Activated CD4-positive, CD25-positive, alpha-beta regulatory T cell treated with anti-CD3 and anti-CD28 coated beads, Interleukin-2, amount 50 U/mL, for 72 hours (primary cell): ENCODE measurements at places on chromosomes 2 and 18.

DNA sequence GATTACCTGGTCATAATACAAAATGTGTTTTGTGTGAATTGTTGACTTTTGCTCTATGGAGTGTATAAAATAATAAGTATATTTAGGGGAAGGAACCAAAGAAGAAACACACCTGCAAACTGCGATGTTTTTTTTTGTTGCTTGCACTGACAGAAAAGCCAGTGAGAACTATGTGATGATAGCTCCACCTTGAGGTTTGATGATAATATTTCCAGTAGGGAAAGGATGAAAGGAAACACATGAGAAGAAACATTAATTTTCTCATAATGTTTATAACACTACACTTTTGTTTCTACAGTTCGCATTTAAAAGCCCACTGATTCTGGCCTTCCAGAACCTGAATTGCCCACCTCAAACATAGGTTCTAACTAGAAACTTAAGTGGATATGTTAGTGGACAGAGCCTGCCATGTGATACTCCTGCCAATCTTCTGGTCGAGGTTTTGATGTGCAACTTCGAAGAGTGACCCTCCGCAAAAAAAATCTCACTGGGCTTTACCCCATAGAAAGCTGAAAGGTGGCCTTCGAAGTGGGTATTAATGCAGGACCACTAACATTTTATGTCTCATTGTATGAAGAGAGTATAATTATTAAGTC is 476.4 kb upstream of the SPHKAP start:
- DNase-seq: no peak

- DNase-seq: no peak
Measured at GRCh38 chr18:64405161-64405560, 256.3 kb upstream of the LINC00305 start.

DNA sequence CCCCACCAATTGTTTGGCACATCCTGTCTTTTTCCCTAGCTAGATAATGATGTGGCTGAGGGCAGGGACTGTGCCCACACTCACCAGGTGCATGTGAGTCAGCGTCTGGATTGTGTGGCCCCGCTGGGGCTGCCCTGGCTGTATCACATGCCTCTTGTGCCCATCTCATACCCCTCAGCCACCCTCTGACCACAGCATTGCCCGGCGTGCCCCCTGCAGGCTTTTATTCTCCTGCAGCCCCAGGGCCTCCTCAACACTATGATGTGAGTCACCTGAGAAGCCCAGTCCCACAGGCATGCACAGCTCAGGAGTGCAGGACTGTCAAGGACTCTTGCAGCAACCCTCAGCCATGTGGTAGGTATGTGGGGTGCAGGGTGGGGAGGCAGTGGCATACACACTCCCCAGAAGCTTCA is 14.8 kb upstream of the STEAP3 start:
- no peak for DNase-seq

DNA sequence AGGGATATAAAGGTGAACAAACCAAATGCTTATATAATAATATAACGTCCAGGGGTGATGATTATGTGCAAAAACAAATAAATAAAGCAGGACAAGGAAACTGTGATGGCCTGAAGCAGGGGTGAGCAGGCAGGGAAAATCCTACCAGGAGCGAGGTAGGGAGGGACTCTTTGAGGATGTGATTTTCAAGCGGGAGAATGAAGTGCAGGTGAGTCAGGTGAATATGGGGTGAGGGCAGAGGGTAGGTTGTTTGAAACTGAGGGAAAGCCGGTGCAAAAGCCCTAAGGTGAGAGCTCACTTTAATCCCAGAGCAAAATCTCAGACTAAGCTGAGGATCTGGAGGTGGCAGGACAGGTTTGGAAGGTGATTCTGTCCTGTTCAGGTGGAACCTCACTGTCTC is 40.7 kb downstream of the CYP26B1 start:
- no peak for DNase-seq

DNA sequence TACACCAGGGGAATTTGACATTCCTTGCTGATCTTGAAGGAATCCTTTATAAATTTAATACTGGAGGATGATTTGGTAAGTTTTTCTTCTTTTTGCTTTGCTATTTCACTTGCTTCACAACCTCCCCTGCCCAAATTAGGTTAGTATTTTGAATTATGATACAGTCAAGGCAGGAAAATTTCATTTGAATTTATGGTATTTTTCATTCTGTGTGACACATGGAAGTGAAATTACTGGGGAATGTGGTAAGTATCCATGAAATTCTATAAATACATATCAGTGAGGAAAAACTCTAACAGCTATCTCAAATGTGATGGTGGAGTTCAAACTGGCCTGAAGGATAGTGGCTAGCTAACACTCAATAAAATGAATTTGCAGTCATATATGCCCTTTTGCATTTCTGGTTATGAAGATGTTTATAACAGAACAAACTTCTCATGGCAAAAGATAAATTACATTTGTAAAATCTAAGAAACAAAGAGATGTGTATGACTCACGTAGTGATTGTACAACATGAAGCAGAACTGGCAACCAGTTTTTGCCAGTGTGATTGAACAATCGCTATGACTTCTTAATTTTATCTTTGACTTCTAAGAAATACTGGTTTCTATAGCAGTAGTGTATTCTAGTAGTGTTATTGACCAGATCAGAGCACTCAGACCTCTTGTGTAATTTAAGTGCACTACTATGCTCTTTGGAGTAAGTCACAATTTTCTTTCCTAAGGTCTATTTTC is 152.6 kb downstream of the IKZF2 start:
- no peak for DNase-seq

DNA sequence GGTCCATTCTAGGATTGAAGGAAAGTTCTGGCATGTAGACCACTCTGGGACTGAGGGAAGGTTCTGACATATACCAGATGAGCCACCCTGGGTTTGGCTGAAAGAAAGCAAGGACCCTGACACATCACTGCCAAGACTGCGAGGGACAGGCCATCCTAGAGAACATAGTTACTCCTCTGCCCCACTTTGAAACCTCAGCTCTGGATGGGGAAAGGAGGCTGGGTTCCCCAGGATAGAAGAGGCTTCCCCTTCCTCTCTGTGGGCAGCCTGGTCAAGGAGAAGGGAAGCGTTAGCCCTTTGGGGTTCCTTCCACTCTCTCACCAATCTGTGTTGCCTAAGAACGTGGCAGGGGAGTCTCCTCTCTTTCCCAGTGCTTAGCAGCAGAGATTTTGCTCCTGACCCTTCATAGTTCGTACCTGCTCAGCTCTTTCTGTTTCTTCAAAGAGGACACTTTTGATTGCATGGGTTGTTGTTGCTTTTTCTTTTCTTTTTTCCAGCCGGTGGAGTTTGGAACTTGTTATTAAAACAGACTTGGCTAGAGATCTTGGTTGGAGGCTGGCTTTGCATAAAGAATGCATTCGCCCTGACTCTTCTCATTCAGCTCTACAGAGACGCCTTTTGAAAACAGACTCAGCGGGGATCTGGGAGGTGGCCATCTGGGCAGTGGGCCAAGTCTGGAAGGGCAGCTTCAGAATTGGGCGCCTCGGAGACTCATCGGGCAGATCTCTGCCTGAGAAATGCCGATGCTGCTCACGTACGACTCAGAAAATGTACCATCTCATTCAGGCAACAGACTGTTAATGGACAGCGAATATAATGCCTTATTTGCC is 166.1 kb downstream of the CLIP4 start:
- DNase-seq: no peak

GRCh38 chr2:19021721-19022120 is 336.7 kb downstream of the OSR1 start:
- DNase-seq: no peak

GRCh38 chr18:66708646-66709045 is 104.8 kb upstream of the CDH19 start:
- DNase-seq: no peak

- DNase-seq: no peak
Measured at GRCh38 chr2:149651229-149651628, 63.7 kb upstream of the MMADHC start.

- DNase-seq: no peak
Measured at GRCh38 chr2:33788044-33788443, 188.9 kb upstream of the FAM98A start.

DNA sequence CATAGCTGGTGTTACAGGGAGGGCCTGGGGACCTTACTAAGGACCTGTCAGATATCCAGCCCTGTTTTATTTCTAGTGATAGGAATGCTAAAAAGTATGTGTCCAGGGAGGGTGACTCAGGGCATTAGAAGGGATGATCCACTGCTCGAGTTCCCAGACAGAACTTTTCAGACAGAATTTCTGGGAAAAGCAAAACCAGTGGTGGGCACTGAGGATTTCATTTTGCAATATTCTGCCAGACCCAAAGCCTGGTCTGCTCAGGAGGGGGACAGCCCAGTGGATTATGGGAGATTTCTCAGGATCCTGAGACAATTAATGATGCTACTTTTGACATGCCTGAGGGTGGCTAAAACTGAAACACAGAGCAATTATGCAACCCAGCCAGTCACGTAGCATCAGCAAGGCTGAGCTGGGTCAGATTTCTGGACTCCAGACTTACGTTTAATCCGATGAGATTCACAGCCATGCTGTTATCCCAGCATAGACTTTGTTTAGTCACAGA is 4.7 kb upstream of the KCNE4 start:
- no peak for DNase-seq
